ENCODE measurements at places on chromosomes 6 and 20.

DNA sequence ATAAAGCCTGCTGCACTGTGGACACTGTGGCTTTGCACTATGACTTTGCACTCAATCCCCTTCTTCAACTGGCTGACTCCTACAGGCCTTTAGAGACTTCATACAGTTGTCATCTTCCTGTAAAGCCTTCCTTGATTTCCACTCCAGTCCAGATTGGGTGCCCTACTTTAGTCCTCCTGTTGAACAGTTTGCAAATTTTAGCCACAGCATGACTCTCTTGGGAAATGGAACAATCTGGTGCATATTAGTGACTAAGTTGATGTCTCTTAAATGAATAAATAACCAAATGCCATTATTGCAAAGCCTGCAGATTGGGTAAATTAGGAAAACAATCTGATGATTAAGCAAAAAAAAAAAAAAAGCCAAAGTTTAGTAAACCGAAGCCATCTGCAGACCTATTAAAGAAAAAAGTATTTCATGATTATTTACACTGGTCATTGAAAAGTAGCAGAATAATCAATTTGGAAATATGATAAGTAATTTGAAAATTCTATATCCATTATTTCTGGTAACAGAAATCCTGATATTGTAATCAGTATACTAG lies 12.6 kb downstream of the PLCB4 start:
- H3K4me1 ChIP-seq = peaks cover 29% of the 10 kb centered on the region
- H3K27me3 ChIP-seq = no peaks in the 10 kb centered on the region
- no peak for DNase-seq

DNA sequence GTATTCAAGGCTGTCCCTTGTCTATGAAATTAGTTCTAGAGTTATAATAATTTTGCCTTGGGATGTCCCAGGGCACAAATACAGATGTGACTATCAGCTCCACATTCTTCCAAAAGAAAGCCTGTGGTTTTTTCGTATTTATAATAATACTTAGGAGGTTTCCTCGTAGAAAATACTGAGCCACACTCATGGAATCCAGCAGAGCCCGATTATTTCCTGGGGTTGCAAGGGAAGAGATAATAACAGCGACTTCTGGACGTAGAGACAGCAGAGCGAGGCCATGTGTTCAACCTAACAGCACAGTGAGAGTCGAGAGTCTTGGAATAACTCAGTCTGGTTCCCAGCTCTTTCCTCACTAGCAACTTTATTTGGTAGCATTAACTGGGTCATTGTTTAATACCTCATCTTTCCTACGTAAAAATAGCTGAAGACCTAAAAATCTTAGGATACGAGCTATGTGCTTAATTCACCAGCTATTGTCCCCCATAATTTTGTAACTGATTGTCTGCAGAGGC lies 21.2 kb downstream of the CD83 start:
- no peak for DNase-seq
- H3K4me1 ChIP-seq = no peaks in the 10 kb centered on the region
- H3K4me3 ChIP-seq = no peak overlapping the region
- peaks cover 2% of the 10 kb centered on the region for H3K36me3 ChIP-seq

GRCh38 chr20:19241440-19241839 lies 29.0 kb downstream of the SLC24A3 start:
- no peak for DNase-seq
- H3K36me3 ChIP-seq = no peaks in the 10 kb centered on the region
- H3K4me1 ChIP-seq = no peaks in the 10 kb centered on the region
- no peak overlapping the region for H3K4me3 ChIP-seq

DNA sequence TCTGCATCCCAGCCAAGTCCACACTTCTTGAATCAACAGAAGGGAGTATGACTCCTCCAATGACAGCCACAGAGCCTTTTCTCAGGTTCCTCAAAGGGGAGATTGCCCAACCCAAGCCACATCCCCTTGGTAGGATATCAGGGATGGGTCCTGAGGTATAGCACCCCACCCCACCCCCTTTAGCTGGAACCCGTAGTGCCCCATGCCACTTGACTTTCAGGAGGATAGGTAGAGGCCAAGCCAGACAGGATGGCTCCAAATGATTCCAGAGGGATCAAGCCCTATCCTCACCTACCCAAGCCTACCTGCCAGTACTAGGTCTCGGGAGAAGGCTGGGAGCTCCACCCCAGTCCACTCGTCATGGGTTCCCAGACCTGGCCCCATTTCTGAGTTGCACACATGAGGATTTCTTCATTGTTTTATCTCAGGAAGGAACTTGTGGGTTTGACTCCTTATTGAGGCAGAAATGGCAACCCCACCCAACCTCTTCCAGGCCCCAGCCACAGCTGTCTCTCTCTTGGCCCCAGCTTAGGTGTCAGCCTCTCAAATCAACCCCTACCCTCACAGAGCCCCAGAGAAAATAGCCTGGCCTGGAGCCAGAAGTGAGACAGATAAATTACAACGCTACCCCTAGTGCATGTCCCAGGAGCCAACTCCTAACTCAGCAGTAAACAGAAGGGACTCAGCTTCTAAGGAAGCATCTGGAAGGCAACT lies 3.6 kb downstream of the CCND3 start:
- no peak overlapping the region for H3K4me3 ChIP-seq
- peaks cover 41% of the 10 kb centered on the region for H3K4me1 ChIP-seq
- H3K27me3 ChIP-seq = no peaks in the 10 kb centered on the region
- DNase-seq = no peak

DNA sequence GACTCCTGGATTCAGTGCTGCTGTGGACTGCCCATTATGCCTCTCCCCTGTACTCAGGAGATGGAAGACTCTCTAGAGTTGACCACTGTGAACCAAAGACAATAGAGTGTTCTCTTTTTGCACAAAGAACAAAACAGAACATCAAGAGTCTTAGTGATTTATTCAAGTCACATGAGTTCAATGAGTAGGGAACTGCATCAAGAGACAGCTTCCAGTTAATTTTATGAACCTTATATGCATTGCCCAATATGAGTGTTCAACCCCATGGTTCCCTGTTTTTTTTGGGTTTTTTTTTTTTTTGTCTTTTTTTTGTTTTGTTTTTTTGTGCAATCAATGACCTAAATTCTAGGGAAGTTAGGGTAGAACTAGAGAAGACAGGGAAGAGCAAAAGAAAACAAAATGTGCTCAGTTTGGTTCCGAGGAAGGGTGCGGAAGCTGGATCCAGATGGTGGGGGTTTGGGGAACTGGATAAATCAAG lies 224.3 kb downstream of the MAFB start:
- H3K4me3 ChIP-seq = no peak overlapping the region
- no peak for DNase-seq
- no peak overlapping the region for H3K27ac ChIP-seq
- H3K36me3 ChIP-seq = no peaks in the 10 kb centered on the region

DNA sequence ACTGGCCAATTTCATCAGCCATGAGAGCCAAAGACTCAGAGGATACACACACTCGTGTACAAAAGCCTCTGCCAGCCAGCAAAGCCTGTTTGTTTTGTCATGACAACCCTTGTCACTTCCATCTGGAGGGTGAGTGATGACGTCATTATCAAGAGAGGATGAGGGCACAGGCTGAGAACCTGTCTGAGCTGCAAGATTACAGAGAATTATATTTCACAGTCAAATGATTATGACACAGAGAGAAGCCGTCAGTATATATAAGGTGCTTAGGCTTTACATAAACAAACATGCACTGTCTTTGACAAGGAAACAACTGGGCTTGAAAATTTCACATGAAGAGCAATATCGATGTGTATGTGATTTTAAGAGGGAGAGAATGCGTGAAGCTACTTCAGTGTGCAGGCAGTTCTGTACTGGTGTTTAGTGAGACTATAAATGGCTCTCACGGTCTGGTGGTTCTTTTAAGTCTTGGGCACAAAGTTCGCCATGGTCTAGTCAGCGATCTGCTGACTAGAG lies 36.5 kb upstream of the BCLAF1 start:
- no peaks in the 10 kb centered on the region for H3K27me3 ChIP-seq
- H3K27ac ChIP-seq = no peak overlapping the region

DNA sequence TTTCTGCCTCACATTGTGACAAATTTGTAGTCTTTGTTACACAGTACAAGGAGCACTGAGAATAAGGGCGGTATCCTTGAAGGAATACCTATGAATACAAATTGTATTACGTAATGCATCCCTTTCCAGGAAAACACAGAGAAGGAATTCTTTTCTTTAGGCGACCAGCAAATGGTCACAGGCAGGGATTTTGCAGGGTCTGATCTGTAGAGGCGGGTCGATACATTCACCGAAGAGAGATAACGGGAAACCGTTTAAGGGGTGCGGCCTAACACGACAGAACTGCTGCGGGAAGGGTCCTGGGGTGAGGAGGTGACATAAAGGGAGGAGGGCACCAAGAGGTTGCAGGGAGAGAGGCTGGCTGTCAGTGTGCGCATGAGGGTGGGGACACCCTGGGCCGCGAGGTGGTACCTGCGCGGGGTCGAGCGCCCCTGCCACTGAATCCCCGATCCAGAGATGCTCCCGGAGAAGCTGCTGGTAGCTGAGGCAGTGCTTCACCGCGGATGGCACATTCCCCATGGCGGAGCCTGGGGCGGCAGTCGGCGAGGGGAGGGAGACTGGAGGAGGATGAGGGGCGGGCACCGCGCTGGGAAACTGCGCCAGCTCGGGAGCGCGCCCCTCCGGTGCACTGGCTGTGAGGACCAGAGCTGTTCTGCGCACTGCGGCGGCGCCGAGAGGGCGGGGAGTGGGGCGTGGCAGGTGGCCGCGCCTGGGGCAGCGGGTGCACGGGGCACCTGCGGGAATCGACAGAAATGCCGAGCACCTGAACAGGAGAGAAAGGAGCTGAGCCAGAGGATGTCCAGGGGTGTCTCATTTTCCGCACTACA lies at the start of gene HMGCLL1:
Gene HMGCLL1 (minus strand): TSS at position 656 of the 827 bp plus-strand sequence. CDS start 137 bp downstream, at position 519.
- H3K4me3 ChIP-seq = peak within 1 kb of the TSS; percentile 78
- peaks cover 11% of the 10 kb centered on the region for H3K4me1 ChIP-seq
- peaks cover 9% of the 10 kb centered on the region for H3K27me3 ChIP-seq
- peak; percentile 73 for DNase-seq
- H3K36me3 ChIP-seq = no peaks in the 10 kb centered on the region
- H3K27ac ChIP-seq = no peak within 1 kb of the TSS

DNA sequence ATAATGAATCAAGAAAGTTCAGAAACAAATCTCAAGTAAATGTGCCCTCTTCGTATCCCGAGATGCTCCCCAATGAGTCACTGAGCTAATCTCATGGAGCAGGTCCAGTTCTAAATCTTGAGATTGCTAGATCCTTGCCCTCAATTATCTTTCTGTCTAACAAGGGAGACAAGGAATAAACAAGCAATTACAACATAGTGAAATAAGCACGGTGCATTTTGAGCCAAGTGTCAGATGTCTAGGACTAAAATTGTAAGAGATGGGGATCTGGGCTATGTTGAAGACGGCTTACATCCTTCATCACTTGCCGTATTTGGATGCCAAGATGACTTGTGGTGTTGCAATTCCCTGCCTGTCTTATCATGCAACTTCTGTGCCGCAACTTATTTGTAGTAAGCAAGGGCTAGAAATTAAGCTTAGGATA lies 56.5 kb upstream of the ADGRF1 start:
- no peaks in the 10 kb centered on the region for H3K27me3 ChIP-seq
- no peak for DNase-seq
- H3K36me3 ChIP-seq = no peaks in the 10 kb centered on the region
- H3K27ac ChIP-seq = no peak overlapping the region
- peaks cover 17% of the 10 kb centered on the region for H3K4me1 ChIP-seq

- DNase-seq = no peak
- H3K4me3 ChIP-seq = no peak overlapping the region
- no peaks in the 10 kb centered on the region for H3K36me3 ChIP-seq
- H3K27ac ChIP-seq = no peak overlapping the region
- H3K4me1 ChIP-seq = peaks cover 48% of the 10 kb centered on the region
Observed at GRCh38 chr6:22667855-22668254, 98.5 kb downstream of the HDGFL1 start.

GRCh38 chr6:88708197-88708744 lies 255.1 kb downstream of the RNGTT start:
- H3K36me3 ChIP-seq = peaks cover under 1% of the 10 kb centered on the region
- no peak overlapping the region for H3K27ac ChIP-seq
- DNase-seq = no peak

DNA sequence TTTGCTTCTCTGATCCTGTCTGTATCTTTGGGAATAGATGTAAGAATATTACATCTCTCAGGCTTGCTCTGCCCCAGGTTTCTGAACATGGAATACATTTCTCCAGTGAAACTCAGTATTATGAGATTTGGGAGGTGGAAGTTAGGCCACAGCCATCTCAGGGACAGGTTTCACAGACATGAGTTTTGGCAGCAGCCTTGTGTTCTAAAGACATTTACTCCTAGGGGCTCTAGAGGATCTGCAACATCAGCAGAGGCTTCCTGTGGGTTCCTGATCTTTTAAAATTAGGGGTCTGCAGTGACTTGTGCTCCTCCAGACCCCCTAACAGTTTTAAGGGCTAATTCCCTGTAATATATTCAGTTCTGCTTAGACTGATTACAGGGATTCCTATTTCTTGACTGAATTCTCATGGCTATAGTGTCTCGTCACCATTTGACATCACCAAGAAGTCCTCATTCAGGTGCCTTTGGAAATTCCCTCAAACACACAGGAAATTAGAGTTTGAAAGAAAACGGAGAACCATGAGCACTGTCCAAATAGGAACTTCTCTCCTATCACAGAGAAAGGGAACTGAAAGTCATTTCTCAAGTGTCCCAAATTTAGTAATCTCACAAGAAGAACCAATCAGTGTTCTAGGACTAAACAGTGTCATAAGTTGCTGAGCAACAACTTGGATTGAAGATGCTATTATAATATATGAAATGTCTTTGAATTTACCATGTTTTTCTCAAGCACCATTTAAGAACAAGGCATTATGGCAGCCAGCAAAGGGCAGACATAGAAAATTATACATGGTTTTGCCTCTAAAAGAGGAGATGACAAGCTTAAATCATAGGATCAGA lies 2.5 kb upstream of the HLA-DRA start:
- peaks cover 12% of the 10 kb centered on the region for H3K27me3 ChIP-seq
- no peak for DNase-seq
- H3K4me1 ChIP-seq = no peaks in the 10 kb centered on the region
- no peaks in the 10 kb centered on the region for H3K36me3 ChIP-seq
- no peak overlapping the region for H3K27ac ChIP-seq

- no peak overlapping the region for H3K27ac ChIP-seq
- no peaks in the 10 kb centered on the region for H3K4me1 ChIP-seq
- DNase-seq = no peak
- no peak overlapping the region for H3K4me3 ChIP-seq
- peaks cover 24% of the 10 kb centered on the region for H3K27me3 ChIP-seq
Observed at GRCh38 chr20:48866936-48867335, 39.1 kb upstream of the PREX1 start.

- no peaks in the 10 kb centered on the region for H3K4me1 ChIP-seq
- no peak overlapping the region for H3K4me3 ChIP-seq
- no peak overlapping the region for H3K27ac ChIP-seq
- DNase-seq = no peak
- H3K36me3 ChIP-seq = no peaks in the 10 kb centered on the region
Observed at GRCh38 chr6:40290816-40291215, 296.3 kb downstream of the LRFN2 start.

DNA sequence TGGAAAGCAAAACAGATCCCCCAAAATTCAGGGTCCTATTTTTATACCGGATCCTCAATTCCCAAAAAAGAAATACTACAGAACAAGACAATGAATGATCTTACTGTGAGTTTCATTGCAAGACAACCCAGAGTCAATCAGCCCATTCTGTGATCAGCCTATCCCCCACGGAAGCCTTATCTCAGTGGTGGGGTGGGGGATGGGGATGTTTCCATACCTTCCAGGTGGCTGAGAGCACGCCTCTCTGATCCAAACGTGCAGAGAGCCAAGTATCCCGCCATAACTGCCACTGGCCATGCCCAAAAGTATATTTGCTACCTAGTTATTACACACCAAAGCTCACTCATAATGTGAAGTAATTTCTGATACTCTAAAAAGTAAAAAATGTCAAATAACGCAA lies 15.1 kb downstream of the WFDC2 start:
- H3K27me3 ChIP-seq = peaks cover 48% of the 10 kb centered on the region
- H3K36me3 ChIP-seq = no peaks in the 10 kb centered on the region
- H3K4me1 ChIP-seq = no peaks in the 10 kb centered on the region
- no peak for DNase-seq
- H3K4me3 ChIP-seq = no peak overlapping the region

All from chondrocyte (in vitro differentiated cells).